Erythroblast (primary cell): ENCODE measurements at places on chromosomes 5 and 9.

- no peak for DNase-seq
Measured at GRCh38 chr9:98516897-98517503, 191.7 kb downstream of the GABBR2 start.

DNA sequence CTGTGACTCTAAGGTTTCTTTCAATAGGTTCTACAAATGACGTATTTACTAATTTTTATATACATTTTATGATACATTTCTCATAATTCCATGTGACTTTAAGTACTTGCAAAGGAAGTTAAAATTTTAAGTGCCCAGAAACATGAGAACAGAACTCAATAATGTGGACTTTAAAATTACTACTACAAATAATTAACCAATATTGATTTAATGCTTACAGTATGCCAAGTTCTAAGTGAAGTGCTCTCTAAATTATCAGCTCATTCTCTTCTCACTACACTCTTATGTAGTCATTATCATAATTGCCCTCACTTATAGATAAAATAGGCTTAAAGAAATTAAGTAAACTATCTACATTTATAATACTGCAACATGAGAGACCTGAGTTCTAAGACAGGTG lies 1690.7 kb upstream of the CDH9 start:
- DNase-seq, result no peak

DNA sequence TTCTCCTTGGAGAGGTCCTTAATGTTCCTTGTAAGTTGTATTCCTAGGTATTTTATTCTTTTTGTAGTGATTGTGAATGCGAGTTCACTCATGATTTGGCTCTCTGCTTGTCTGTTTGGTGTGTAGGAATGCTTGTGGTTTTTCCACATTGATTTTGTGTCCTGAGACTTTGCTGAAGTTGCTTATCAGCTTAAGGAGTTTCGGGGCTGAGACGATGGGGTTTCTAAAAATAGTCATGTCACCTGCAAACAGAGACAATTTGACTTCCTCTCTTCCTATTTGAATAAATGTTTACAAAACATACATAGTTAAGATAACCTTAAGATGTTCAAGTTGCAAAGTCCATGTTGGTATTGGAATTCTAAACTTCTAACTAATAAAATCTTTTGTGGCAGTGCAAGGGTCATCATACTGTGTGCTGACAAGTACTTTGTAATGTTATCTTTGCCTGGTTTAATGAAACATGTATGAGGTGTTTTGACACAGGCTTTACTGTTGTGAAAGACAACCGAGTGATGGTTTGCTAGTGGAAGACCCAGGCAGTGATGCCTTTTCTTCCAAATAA lies 286.2 kb downstream of the MRPS30 start:
- DNase-seq, result no peak

DNA sequence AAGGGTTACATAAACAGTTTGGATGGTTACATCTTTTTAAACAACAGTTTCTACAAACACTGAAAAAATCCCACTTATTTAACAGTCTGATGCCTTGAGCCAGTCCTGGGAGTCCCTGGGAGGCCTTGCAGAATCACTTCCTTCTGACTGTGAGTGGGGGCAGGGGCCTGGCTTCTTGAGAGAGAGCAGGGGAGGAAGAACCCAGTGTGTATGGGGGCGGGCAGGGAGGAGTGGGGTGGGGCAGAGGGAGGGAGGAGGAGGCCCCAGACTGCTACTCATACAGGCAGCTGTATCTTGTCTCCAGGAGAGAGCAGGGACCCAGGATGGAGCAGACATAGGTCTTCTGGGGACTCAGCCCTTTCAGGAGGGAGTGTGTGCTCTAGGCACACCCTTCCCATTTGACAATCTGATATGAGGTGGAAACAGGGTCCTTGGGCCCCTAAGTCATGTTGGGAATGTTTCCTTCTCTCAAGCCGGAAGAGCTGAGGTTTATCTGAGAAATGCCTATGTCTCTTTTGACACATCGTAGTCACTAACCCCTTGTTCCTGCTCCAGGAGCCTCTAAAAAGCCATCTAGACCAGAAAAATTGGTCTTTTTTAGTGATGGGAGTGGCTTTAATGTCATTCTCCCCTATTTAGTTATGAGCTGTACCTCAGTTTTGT lies 52.8 kb downstream of the IRF1 start:
- DNase-seq, result peak; percentile 78

- DNase-seq, result peak; percentile 61
Measured at GRCh38 chr9:95004411-95005277, 278.1 kb downstream of the AOPEP start.

- DNase-seq, result no peak
Measured at GRCh38 chr9:70362952-70363351, 51.5 kb downstream of the KLF9 start.

DNA sequence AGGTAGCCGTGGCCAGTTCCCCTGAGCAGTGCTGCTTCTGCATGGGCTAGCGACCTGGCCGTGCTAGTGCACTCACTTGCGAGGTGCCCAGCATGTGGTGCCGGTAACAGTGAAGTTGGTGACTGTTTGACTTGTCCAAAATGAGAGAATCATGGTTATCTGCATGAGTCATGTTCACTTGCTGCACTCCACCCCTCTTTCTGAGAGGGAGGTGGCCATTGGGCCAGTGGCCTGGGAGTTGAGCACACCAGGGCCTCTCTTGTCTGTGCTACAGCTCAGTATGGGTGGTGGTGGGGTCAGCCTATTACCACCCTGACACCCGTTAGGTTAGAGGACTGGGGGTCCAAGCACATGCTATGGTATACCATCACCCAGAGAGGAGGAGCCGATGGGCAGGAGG lies 55.4 kb upstream of the GARNL3 start:
- peak; percentile 49 for DNase-seq
